ENCODE measurements at places on chromosomes 5 and 9. TPM values are rescaled to one million over a fixed set of nuclear protein-coding genes. Genes with fewer than 3 reads are reported as not detected.

Gene RAPGEF6
- 97.3 TPM for total RNA-seq

Gene SOX30
- not detected for total RNA-seq

Gene AQP3
- not detected for total RNA-seq

Gene PROB1
- total RNA-seq, result 0.94 TPM

Gene CCNO
- not detected for total RNA-seq

Gene TPM2
- total RNA-seq, result 15.7 TPM

Gene HMCN2
- total RNA-seq, result 0.31 TPM

Gene ANGPTL2
- 1.9 TPM for total RNA-seq

Gene MAT2B
- total RNA-seq, result 34.1 TPM

Gene RBM27
- 39.8 TPM for total RNA-seq

Gene AFAP1L1
- 5.9 TPM for total RNA-seq

Gene KCNV2
- not detected for total RNA-seq

Gene CNTFR
- 23.8 TPM for total RNA-seq

Gene CHSY3
- total RNA-seq, result 26.6 TPM

Gene CAVIN4
- 20.7 TPM for total RNA-seq

Gene KLHL3
- 24.7 TPM for total RNA-seq

Gene ERBIN
- total RNA-seq, result 99.2 TPM

Gene FCHSD1
- total RNA-seq, result 9.4 TPM

Gene GRIA1
- 356 TPM for total RNA-seq

Gene MPDZ
- 70.4 TPM for total RNA-seq

Gene ZFP37
- total RNA-seq, result 30.7 TPM

Gene SPOUT1
- 23.8 TPM for total RNA-seq

Gene CDC23
- total RNA-seq, result 36.3 TPM

Gene TRIP13
- 8.1 TPM for total RNA-seq

Gene COL15A1
- total RNA-seq, result 11.3 TPM

Gene CFAP77
- not detected for total RNA-seq

Gene SOHLH1
- not detected for total RNA-seq

Gene PCDHB15
- total RNA-seq, result 32.9 TPM

Gene EIF4E1B
- 0.31 TPM for total RNA-seq

Gene TMEM232
- 24.1 TPM for total RNA-seq

Gene SMIM33
- total RNA-seq, result not detected

Gene BTNL8
- not detected for total RNA-seq

Gene PDCD1LG2
- total RNA-seq, result 0.63 TPM

Gene CAST
- total RNA-seq, result 27.2 TPM

Gene STOM
- total RNA-seq, result 10.3 TPM

Gene FAXDC2
- total RNA-seq, result 14.7 TPM

Gene GHR
- total RNA-seq, result 2.2 TPM

Gene NRARP
- total RNA-seq, result 5.0 TPM

Gene PITX1
- not detected for total RNA-seq

Gene PCDHGA2
- 11.9 TPM for total RNA-seq

Gene DMGDH
- total RNA-seq, result 3.1 TPM

Gene TYRP1
- 0.31 TPM for total RNA-seq

Gene TMEM215
- 0.31 TPM for total RNA-seq

Gene CRHBP
- total RNA-seq, result 2.8 TPM

Gene TGFBR1
- total RNA-seq, result 82.9 TPM

Gene GRIN1
- total RNA-seq, result 63.5 TPM

Gene SLC6A18
- not detected for total RNA-seq

Gene IL17B
- total RNA-seq, result not detected

Gene TLX3
- total RNA-seq, result not detected

Gene PCDHGB3
- total RNA-seq, result 31.0 TPM

Gene IGFBPL1
- total RNA-seq, result 90.5 TPM

Gene MED7
- total RNA-seq, result 32.2 TPM

Gene TOMM5
- 81.7 TPM for total RNA-seq

Gene PCDHA9
- total RNA-seq, result 42.6 TPM

Gene GDA
- total RNA-seq, result 36.0 TPM

Gene PHF24
- total RNA-seq, result 40.1 TPM

Gene PCDHAC1
- 66.4 TPM for total RNA-seq

Gene IFNA5
- total RNA-seq, result not detected
